Fibroblast of pulmonary artery (primary cell): ENCODE measurements at places on chromosomes 2 and 18.

DNA sequence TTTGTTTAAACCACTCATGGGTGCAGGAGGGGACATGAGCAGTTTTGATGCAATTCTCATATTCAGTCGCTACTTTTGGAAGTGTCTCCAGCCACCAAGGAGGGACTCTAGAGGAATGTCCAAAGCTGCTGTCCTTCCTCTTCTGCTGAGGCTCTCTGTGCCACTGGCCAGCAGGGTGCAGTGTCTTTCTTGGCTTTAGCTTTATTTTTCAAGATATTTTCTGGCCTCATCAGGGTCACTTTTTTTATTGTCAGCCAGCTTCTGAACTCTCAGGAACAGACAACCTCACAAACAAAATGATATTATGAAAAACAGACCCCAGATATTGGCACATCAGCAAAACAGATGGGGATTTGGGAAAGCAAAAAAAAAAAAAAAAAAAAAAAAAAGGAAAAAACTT is 289.3 kb upstream of the ZSWIM2 start:
- DNase-seq: peak; percentile 75

DNA sequence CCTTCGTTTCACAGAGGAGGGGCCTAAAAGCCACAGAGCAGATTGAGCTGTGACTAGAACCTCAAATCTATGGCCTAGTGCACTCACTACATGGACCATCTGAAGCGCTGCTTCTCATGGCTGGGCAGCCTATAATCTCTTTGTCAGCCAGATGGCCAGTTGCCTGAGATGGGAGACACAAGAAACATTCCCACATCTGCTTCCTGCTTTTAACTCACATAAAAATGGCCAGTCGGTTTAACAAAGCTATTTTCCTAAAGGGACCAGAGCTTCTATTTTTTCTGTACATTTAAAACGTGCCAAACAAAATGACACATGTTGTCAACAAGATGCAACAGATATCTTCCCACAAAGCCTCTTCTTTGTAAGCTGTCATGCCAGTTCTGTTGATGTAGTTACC is 173.8 kb downstream of the GFPT1 start:
- no peak for DNase-seq

- DNase-seq: peak; percentile 17
These were observed 58.5 kb downstream of the KCTD1 start for GRCh38 chr18:26489881-26490280.

- no peak for DNase-seq
These were observed 176.5 kb upstream of the SPRED2 start for GRCh38 chr2:65608916-65609315.

- no peak for DNase-seq
These were observed 129.7 kb downstream of the CCDC85A start for GRCh38 chr2:56313500-56313921.

DNA sequence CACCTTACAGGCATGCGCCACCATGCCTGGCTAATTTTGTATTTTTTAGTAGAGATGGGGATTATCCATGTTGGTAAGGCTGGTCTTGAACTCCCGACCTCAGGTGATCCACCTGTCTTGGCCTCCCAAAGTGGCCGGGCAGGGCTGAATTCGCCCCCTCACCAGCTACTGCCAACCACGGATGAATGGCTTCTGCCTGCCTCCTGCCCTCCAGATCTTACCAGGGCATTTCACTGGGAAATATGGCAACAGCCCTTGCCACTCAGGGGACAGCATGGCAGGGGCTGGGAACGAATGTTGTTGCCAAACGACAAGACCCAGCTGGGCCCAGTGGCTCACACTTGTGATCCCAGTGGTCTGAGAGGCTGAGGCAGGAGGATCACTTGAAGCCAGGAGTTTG is 1.8 kb upstream of the ALPP start:
- no peak for DNase-seq

- DNase-seq: no peak
These were observed 1.4 kb upstream of the TTL start for GRCh38 chr2:112480530-112481049.

GRCh38 chr2:232543491-232543890 is 4.0 kb downstream of the CHRNG start:
- no peak for DNase-seq
